CD8-positive, alpha-beta memory T cell (primary cell): ENCODE measurements at places on chromosomes 1 and 21. TPM values are rescaled to one million over a fixed set of nuclear protein-coding genes. Genes with fewer than 3 reads are reported as not detected.

PCBP3 gene
- total RNA-seq, result 0.31 TPM

PRRX1 gene
- not detected for total RNA-seq

BCL2L15 gene
- total RNA-seq, result 1.2 TPM

FCAMR gene
- not detected for total RNA-seq
